ENCODE measurements at places on chromosomes 1 and 21.

DNA sequence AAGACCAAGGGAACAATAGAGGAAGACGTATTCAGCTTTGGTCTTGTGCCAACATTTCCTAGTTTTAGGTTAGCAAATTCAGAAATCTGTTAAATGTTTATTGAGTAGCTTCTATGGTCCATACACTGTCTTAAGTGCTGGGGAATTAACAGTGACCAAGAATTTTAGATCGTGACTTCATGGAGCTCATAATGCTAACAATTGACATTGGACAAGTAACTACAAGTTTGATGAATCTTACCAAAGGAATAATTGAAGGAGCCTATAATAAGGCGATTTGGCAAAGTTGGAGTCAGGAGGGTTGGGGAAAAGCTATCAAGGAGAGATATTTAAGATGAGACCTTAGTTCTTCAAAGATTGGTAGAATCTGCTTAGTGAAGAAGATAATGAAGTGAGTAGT, 1.4 kb upstream of the SLAMF9 start:
- no peak for DNase-seq

DNA sequence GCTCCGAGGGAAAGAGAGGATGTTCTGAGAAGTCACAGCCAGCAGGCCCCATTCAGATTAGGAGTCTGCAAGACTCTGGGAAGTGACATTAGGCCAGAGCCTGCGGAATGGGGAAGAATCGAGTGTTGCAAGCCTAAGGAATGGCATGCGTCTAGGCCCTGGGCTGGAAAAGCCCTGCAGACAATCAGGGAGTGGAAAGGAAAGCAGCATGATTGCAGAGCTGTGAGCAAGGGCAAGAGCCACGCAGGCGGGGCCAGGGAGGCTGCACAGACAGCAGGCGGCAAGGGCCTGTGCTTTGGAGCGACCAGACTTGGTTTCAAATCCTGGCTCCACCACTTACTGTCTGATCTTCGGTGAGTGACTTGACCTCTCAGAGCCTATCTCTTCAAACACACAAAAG, 118.2 kb downstream of the RRAGC start:
- DNase-seq: no peak

DNA sequence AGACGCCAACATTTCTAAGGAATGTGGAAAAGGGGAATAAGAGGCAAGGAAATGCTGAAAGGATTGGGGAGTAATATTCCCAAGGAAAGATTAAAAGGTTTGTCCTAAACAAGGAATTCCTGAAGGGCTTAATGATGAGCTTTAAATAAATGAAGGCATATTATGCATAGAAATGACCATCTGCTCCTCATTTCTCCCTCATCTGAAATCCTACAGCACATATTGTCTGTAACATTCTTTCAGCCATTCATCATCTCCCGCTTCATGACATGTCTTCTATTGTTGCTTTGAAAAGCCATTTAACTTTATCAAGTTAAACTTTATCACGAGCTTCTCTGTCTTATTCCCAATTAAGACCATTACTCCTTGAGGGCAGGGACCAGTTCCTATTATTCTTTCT, 608.7 kb upstream of the PLXNA2 start:
- DNase-seq: no peak

DNA sequence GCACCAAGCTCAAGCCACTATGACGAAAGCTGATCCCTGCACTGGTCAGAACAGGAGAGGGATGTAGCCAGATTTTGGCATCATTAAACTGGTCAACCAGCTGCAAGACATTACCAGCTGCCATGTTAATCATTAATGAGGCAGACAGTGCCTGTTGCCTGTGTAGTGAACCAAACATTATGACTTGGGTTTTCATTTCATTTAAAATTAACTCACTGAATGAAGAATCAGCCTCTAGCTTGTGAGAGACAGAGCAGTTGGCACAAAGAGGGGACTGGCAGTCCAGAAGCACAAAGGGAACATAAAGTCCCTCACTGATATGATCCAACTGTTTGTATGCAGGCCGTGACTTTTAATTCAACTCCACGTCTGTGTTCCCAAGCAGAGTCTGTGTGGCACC, 318.9 kb downstream of the SEC16B start:
- DNase-seq: no peak

DNA sequence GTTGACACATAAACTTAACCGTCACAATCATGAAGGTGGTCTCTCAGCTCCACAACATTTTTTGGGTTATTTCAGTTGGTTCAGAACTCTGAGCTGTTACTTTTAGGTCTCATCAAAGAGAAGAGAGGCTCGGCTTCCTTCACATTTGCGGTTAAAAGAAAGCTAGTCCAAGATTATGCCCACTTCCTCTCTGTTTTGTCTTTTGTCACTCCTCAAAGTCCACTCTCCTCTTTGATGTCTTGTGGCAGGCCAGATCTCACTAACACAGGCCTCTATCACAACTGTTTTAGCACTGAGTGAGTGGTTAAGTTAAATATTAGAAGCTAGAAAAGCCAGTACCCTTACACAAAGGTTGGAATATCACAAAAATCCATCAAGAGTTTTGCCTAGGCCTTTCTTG, 195.7 kb downstream of the FCRL5 start:
- DNase-seq: no peak

GRCh38 chr21:41598561-41599431, 90.8 kb upstream of the TMPRSS2 start:
- DNase-seq: no peak

DNA sequence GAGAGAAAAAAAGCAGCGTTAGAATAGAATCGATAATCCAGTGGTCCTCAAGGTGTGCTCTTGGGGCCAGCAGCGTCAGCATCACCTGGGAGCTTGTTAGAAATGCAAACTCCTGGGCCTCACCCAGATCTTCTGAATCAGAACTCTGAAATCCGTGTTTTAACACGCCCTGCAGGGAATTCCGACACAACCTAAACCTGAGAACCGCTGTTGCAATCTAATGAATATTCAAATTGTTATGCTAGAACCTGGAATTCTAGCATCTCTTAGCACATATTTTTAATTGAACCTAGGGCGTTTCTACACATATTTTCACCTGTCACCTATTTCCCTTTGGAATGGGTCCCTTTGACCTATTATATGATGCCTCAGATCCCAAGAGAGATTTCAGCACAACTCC, 175.7 kb downstream of the PSMG1 start:
- no peak for DNase-seq

DNA sequence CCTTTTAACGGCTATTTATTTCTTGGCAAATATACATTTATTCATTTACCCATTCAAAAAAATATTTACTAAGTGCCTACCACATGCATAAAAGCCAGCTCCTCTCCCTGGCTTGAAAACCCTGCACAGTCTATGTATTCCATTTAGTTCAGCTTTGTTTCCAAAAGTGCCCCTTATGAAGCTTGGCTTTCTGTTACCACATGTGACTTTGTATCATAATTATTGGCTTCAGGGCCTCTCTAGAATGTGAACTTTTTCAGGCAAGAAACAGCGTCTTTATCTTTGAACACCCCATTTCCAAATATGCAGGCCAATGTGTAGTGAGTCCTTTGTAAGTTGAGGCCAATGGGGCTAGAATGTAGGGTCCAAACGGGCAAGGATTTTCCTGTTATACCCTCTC, 69.4 kb downstream of the CACHD1 start:
- no peak for DNase-seq

GRCh38 chr1:156155756-156156510, 2.5 kb downstream of the SEMA4A start:
- DNase-seq: no peak

GRCh38 chr1:208058267-208058666, 147.3 kb upstream of the CD34 start:
- no peak for DNase-seq

GRCh38 chr1:45470306-45470798, 20.6 kb downstream of the TESK2 start:
- DNase-seq: no peak

DNA sequence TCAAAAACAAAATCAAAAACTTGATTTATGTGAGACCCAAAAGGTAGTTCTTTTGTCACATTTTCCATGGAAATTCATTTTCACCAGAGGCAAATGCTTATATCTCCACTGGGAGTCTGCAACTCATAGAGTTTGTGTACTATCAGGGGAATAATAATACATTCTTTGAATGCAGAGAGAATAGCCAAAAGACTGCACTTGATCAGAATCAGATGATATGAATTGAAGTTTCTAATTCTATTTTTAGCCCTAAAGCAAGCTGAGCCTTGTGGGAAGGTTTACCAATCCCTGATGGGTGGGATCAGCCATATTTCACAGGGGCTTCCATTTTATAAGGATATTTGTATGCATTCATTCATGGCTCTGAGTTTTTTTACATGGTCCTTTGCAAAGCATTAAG, 49.6 kb downstream of the TSEN15 start:
- no peak for DNase-seq

DNA sequence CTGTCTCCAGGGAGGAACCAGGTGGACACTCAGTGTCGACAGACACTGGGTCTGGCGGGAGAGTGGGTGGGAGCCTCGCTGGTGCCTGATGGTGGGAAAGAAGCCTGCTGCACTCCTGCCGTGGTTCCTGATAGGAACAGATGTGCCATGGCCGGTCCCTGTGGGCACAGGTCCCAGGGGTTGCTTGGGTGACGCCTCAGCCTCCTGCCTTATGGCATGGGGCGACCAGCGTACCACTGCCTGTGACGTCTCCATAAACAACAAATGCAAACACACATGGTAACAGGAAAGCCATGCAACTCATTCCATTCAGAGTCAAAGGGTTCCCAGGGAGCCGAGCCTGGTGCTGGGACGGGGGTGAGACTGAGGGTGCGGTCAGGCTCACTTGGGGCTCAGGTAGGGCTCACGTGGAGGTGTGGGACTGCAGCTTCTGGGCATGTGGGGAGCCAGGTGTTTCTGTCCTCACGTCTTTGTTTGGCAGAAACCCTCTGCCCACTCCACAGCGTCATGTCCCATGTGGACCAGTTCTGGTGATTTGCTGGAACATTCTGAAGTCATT, 34.8 kb downstream of the SNAP47 start:
- DNase-seq: no peak

- no peak for DNase-seq
These were observed 2.9 kb downstream of the ARNT start for GRCh38 chr1:150873521-150873920.

GRCh38 chr1:36913016-36913415, 121.3 kb downstream of the GRIK3 start:
- no peak for DNase-seq

- no peak for DNase-seq
These were observed 51.0 kb downstream of the GADD45A start for GRCh38 chr1:67735806-67736627.

DNA sequence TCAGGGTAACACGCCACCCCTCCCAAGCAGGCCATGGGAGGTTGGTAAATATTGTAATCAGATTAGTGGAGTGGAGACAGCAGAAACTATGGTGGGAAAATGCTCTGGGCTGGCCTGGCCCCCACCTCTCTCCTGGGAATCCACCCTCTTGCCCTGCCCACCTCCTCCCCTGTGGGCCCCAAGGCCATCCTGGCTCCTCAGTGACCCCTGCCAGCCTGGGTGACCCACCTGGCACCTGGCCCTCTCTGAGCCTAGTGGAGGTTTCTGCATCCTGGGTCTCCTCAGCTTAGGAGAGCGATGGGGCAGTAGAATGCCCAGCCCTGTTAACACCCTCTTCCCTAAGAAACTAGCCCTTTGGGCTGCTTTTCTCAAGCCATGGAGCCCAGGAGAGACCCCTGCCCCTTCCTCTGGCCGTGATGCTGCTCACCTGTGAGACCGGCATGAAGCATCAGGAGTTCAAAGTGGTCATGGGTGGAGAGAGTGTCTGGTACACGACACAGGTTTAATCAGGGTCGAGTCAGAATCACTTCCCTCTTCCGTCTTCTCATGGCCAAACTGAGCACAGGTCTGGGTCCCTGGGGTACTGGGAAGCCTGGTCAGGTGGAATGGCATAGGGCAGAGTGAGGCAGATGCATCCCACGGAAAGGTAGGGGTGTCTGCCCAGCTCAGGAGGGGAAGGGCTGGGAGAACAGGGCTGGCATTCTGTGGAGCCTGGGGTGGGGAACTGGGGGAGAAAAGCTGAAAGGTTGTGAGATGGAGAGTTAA, 10.7 kb upstream of the DMBX1 start:
- DNase-seq: no peak

GRCh38 chr1:69103213-69103612, 464.5 kb upstream of the LRRC7 start:
- no peak for DNase-seq

DNA sequence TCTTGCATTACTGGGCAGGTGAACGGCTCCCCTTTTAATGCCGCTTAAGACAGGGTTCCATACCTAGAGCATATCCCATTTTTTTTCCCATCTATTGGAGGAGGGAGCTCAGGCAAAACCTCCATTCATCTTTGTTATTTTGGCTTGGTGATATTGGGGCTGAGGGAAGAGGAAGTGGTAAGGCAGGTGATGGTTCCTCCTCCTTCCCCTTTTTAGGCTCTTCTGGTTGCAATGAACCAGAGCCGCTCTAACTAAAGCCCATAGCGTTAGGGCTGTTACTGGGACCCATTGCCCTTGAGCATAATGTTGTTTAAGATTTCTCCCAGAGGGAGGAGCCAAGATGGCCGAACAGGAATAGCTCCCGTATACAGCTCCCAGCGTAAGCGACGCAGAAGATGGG, 21.1 kb downstream of the PYHIN1 start:
- no peak for DNase-seq

- no peak for DNase-seq
These were observed 26.4 kb upstream of the RAB3GAP2 start for GRCh38 chr1:220298470-220299205.

DNA sequence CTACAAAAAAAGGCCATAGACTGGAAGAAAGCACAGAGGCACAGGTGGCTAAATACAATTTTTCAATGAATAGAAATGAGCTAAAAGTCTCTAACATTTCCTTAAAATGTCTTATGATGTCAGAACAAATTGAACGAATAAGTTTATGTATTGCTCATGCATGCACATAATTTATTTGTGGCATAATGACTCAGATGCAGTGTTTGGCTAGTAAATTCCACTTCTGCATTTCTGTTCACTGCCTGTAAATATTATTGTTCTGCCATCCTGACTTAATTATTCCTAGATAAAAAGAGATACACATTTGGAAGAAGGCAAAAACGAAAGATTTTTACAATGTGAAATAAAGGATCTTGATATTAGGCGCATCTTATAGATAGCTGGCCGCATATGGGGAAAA, 26.6 kb upstream of the EXO1 start:
- no peak for DNase-seq

Measured in effector memory CD8-positive, alpha-beta T cell (primary cell).